Cardiac fibroblast (primary cell): ENCODE measurements at places on chromosomes 16 and 17.

GRCh38 chr17:3888343-3889171 is 4.3 kb downstream of the CAMKK1 start:
- peak; percentile 90 for DNase-seq

- no peak for DNase-seq
Observed at GRCh38 chr17:31390748-31391495, 553 bp upstream of the RAB11FIP4 start.

DNA sequence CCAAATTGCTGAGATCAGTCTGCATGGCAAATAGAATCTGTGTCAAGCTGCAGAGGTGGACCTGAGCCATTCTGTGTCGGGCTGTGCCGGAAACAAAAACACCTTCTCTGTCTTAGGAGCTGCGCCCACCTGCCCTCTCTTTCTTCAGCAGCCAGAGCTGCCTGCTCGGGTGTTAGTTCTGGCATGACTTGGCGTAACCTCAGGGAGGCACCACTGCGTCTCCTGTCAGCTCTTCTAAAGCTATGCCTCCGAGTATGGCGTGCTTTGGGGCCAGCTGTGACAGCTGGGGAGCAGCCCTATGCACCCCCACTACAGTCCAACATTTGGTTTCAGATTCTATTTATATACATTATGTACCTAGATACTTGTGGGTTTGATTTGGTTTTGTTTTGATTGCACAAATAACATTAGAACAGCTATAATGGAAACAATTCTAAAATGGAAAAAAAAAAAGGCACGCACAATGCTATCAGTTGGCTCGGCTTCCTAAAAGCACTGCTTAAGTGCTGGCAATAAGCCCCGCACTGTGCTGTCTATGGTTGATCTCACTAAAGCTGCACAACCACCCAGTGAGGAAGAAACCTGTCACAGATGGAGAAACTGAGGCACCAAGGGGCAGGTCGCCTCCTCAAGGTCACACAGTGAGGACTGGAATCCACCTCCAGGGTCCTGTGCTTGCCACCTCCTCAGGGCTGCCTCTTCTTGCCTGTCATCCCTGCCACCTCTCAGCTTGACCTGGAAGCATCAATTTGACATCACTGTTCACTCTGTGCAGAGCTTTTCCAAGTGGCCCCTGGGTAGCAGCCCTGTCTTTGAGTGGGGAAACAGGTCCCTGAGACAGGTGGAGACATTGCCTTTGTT is 18.7 kb upstream of the ADGRG1 start:
- no peak for DNase-seq

DNA sequence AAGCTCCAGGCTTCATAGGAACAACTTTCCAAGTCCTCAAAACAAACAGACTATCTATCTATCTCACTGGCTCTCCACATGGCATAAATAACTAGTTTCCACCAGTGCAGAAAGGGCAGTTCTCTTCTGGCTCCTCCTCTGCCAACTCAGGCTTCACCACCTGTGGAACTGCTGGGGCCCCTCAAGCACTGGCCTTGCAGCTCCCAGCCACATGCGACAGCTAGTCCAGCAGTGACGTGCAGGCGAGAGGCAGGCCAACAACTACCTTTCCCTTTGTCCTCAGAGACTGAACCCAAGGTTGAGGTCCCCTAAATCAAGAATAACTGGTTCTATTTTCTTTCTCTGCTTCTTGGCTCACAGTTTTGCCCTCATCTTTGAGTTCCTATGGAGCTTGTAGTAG is 137.6 kb downstream of the AATF start:
- DNase-seq: no peak

GRCh38 chr17:72306037-72306436 is 185.2 kb downstream of the SOX9 start:
- DNase-seq: peak; percentile 21

DNA sequence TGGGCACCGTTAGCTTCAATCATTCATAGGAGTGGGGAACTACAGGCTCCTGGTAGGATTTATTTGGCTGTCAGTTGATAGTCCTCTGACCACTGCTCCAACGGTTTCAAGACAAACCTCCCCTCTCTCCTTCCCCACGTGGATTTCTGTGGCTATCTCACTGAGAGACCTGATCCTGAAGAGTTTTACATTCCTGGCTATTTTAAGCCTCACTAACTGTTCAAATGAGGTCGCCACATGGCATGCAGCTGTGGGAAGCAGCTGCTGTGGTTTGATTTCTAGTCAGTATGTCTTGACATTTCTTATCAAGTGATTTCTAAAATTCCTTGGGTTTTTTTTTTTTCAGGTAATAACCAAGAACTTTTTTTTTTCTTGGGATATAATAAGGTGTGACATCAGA is 38.3 kb downstream of the CDK5R1 start:
- DNase-seq: peak; percentile 33

DNA sequence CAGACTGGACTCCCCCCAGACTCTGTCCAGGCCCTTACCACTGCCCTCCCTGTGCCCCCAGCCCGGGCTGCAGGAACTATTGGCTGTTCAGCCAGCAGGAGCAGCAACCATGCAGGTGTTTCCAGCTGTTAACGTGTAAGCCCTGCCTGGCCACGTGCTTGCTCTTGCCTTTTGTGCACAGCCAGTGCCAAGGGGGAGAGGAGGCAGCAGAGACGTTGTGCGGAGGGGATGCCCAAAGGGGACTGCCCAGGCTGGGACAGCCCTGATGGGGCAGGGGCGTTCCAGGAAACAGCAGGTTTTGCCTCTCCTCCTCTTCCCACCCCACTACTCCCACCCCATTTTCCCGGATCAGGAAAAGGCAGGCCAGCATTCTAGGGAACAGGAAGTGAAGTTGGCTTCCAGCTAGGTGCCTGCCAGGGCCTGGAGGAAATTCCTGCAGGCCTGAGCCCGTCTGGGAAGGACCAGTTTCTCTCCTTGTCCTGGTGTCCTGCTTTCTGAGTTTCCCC is 16.7 kb upstream of the LASP1NB start:
- DNase-seq: no peak

GRCh38 chr16:1929578-1930337 is 11.5 kb upstream of the HS3ST6 start:
- peak; percentile 79 for DNase-seq

DNA sequence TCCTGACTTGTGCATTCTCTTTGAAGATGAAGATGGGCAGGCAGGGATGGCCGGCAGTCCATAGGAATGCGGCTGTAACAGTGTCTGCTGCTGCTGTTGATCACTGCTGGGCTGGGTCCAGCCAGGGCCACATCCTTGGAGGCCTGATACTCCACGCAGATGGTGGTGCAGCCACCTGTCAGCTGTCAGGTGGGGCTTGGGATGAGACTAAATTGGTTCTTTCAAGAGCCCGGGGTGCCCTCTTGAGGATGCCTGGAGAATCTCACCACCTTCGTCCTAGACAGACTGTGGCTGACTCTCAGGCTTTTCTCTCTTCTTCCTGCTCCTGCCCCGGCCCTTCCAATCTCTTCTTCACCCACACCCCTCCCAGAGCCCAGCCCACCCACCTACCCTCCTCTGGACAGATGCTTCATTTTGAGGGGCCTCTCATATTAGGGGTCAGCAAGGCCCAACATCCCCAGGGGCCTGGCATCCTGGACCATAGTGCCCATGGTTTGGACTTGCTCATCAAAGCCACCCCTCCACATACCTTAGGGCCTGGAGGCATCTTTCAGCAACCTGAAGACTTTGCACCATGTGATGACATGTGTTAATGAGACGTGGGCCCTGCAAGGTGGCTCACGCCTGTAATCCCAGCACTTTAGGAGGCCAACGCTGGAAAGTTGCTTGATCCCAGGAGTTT is 19.1 kb downstream of the OSBPL7 start:
- peak; percentile 66 for DNase-seq

DNA sequence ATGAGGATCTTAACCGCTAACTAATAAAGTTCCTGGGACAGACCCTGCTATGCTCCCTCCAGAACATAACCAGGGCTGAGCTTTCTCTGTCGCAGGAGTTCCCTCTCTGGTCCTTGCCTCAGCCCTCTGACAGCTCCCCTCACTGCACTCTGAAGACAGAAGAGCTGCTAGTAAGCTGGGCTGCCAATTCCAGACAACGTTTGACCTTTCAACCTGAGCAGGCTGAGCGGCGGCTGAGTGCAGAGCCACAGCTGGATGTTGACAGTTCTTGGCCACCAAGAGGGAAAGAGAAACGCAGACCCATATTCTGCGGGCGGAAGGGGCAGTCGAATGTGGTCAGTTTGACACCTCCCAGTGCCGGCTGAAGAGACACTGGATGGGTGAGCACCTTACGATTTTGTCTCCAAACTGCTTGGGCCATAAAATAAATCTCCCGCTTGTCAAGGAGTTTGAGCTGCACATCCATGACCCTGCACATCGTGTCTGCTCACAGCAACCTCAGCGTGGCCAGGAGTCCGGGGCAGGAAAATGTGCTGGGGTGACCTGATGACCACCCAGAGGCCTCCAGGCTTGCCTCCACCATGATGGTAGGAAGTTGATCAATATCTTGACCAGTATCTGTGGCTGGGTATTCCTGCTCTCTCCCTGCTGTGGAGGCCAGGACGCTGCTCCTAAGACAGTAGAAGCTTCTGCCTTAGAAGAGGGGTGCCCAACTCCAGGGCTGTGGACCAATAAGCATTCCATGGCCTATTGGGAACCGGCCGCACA is 209.2 kb downstream of the PARN start:
- no peak for DNase-seq

- DNase-seq: peak; percentile 95
Observed at GRCh38 chr17:34254651-34255380, at the start of gene CCL2. CCL2 (plus strand) TSS chr17:34255285; CDS start chr17:34255350, 65 bp downstream.

- DNase-seq: no peak
Observed at GRCh38 chr17:68205808-68206720, 41.8 kb upstream of the AMZ2 start.

- DNase-seq: no peak
Observed at GRCh38 chr16:58337090-58337444, 42.2 kb upstream of the PRSS54 start.

DNA sequence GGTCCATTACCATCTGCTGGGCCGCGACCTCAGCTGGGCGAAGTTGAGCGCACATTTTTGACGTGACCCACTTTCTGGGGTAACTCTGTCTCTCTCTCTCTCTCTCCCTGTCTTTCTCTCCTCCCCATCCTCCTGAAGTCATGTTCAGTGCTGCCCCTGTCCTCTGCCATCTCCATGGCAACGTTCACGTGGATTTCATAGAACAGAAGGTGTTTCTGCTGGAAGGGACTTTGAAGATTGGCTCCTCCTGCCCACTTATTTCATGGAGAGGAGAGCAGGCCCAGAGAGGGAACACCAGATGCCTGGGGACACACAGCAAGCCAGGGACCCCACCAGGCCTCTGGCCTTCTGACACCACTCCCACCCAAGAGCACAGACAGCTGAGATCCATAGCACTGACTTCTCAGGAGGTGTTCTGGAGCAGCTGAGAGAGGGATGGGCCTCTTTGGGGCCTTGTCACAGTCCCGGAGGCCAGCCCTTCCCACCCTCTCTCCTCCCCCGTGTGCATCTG is 4.2 kb upstream of the CCNF start:
- DNase-seq: no peak

GRCh38 chr17:80921741-80922579 is 69.7 kb upstream of the CHMP6 start:
- no peak for DNase-seq

GRCh38 chr17:49512296-49513043 is 17.4 kb downstream of the NGFR start:
- DNase-seq: no peak

- no peak for DNase-seq
Observed at GRCh38 chr17:32009262-32009542, 2.0 kb downstream of the LRRC37B start.

DNA sequence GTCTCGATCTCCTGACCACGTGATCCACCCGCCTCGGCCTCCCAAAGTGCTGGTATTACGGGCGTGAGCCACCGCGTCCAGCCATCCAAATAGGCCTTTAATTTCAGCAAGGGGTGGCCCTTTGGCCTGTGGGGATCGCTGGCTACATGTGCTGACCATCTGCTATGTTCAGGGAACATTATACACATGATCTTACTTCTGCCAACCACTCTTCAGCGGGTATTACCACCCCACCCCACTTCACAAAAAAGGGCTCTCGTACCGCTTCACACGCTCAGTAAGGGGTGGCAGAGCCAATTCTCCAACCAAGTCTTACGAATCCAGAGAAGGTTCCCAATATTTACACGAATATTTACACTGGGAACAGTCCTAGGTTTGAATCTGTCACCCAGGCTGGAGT is 11.8 kb downstream of the CCDC92B start:
- no peak for DNase-seq

GRCh38 chr17:5050278-5050677 is 15.1 kb upstream of the SLC52A1 start:
- DNase-seq: peak; percentile 31

DNA sequence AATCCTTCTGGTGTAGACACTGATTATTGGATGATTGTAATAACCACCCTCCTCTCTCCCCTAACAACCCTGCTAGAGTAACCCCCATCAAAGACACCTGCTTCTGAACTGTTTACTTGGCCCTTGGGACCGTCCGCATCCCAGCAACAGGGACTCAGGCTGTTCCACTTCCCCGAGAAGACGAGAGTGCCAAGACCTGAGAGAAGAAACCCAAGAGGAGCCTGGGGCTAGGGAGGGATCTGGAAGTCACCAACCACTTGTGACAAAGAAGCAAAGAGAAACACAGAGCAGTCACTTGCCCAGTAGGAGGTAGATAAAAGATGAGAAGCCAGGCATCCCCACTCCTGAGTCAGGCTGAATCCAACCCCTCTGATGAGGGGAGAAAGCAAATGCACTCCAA is 84.3 kb downstream of the CDH11 start:
- DNase-seq: no peak

DNA sequence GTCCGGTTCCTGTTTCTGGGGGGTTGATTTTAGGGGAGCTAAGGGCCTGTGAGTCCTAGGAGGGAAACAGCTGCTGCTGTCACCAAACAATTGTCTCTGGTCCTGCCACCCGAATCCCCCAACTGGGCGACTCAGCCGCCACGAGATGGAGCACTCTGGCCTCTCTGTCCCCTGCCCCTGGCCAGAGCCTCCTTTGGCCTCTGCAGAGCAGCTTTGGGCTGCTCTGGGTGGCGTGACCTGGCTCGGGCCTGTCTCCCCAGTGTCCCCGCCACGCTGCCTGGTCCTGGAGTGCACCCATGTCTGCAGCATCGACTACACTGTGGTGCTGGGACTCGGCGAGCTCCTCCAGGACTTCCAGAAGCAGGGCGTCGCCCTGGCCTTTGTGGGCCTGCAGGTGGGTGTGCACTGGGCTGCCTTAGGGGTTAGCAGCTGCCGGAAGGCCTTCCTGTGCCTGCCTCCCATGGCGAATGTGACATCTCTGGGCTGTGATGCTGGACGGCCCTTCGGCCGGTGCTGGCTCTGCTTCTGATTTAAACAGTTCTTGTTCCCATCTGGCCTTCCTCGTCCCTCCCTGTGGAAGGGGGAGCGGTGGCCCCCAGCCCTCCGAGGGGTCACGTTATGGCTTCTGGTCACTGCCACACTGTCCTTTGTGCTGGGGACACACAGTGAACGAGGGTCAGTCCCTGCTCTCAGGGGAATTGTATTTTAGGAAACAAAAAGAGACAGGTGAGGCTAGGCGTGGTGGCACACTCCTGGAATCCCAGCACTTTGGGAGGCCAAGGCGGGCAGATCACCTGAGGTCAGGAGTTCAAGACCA is 11.6 kb upstream of the RNF213 start:
- DNase-seq: no peak
